ENCODE measurements at places on chromosomes 2 and 18.
A peak's percentile ranks its signal among the peaks of the same experiment; 100 is the strongest.

DNA sequence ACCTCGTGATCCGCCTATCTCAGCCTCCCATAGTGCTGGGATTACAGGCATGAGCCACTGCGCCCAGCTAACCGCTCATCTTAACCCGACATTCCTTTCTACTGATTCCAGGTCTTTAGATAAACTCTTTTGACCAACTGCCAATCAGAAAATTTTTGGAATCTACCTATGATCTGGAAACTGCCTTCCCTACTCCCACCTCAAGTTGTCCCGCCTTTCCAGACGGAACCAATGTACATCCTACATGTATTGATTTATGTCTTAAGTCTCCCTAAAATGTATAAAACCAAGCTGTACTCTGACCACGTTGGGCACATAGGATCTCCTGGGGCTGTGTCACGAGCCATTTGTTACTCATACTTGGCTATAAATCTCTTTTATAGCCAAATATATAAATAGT, 3.2 kb upstream of the NEU2 start:
- no peak overlapping the region for H3K27ac ChIP-seq
- H3K27me3 ChIP-seq = no peaks in the 10 kb centered on the region
- no peak overlapping the region for H3K4me3 ChIP-seq
- H3K4me1 ChIP-seq = peaks cover 5% of the 10 kb centered on the region

DNA sequence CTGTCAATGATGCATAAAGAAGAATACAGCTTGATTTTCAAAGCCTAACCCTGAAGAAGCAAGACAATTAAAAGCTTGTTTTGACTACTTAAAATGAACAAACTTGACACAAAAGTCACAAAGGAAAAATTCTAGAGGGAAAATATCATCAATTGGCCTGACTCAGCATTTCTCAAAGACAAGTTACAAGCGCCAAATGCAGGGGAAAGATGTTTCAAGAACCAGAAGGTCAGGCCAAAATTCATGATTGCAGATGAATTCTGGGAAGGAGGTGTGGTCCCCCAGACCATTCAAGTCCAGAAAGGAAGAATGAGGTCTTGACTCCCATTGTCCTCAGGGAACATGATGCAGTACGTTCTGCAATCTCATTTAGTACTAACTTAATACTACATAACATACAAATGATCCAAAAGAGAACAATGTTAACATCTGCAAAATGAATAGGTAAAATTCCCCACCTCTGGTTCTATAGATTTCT, 64.5 kb downstream of the FAM210A start:
- peaks cover 4% of the 10 kb centered on the region for H3K36me3 ChIP-seq
- peaks cover 9% of the 10 kb centered on the region for H3K4me1 ChIP-seq
- no peak overlapping the region for H3K4me3 ChIP-seq
- no peaks in the 10 kb centered on the region for H3K27me3 ChIP-seq
- no peak for DNase-seq

GRCh38 chr2:216034065-216034464, 20.7 kb upstream of the MREG start:
- no peaks in the 10 kb centered on the region for H3K4me1 ChIP-seq
- no peak for DNase-seq
- H3K36me3 ChIP-seq = peaks cover 2% of the 10 kb centered on the region
- no peak overlapping the region for H3K27ac ChIP-seq
- no peaks in the 10 kb centered on the region for H3K27me3 ChIP-seq
- H3K4me3 ChIP-seq = no peak overlapping the region

DNA sequence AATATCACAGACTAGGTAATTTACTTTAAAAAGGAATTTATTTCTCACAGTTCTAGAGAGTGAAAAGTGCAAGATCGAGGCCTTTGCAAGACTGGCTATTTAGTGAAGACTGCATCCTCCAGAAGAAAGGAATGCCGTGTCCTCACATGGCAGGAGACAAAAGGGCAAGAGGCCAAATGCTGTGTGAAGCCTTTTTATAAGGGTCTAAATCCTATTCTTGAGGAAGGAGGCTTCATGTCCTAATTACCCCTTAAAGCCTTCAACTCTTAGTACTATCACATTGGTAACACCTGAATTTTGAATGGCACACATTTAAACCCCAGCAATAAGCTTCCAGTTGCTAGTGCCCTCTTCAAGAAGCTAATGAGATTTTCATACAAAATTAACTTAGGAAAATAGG, 1882.3 kb upstream of the PIK3C3 start:
- H3K27ac ChIP-seq = no peak overlapping the region
- H3K27me3 ChIP-seq = no peaks in the 10 kb centered on the region
- no peaks in the 10 kb centered on the region for H3K36me3 ChIP-seq
- no peaks in the 10 kb centered on the region for H3K4me1 ChIP-seq

- H3K27me3 ChIP-seq = no peaks in the 10 kb centered on the region
- DNase-seq = no peak
- no peak overlapping the region for H3K27ac ChIP-seq
- H3K4me1 ChIP-seq = peaks cover 37% of the 10 kb centered on the region
Observed at GRCh38 chr2:213251618-213252017, 32.6 kb upstream of the SPAG16 start.

GRCh38 chr18:48542513-48543181, 3.8 kb downstream of the CTIF start:
- no peak overlapping the region for H3K4me3 ChIP-seq
- no peak for DNase-seq
- no peaks in the 10 kb centered on the region for H3K36me3 ChIP-seq
- H3K27ac ChIP-seq = peak overlapping the region; percentile 80
- no peaks in the 10 kb centered on the region for H3K27me3 ChIP-seq
